ENCODE measurements at places on chromosomes 13 and 19.

DNA sequence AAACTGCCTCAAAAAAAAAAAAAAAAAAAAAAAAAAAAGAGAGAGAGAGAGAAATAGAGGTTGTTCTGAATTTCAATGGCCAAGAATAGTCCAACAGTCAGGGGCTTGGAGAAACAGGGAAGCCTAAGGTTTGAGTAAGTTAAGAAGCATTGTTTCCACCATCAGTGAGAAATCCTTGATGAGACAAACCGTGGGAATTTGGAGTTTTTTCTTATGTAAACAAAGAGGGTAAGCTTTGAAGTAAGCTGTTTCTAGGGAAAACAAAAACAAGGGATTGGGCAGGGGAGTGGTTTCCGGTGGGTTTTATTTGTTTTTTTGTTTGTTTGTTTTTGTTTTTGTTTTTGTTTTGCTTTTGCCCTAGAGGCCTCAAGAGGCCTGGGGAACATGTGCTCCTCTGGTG lies 11.2 kb upstream of the ERVV-1 start:
- DNase-seq: no peak

DNA sequence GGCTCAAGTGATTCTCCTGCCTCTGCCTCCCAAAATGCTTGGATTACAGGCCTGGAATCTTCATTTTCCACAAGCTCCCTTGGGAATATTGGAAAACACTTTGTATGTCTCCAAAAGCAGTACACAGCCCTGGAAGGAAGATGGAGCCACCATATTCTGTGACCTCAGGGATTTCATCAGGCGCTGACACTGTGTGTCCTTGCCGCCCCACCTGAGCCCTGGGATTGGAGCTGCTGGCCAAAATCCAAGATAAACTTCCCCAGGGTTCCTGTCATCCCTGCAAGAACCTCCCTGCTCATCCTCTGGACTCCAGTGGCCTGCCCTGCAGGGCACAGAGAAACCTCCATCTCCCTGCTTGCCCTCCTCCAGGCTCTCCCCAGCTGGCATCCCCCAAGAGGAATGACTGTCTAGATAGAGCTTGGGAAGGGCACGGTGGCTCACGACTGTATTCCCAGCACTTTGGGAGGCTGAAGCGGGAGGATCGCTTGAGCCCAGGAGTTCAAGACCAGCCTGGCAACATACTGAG lies 1.3 kb upstream of the GNG7 start:
- DNase-seq: no peak

- DNase-seq: no peak
Measured at GRCh38 chr19:44993526-44993925, 7.7 kb upstream of the RELB start.

GRCh38 chr13:113646921-113647340 lies 11.1 kb downstream of the ATP4B start:
- DNase-seq: no peak

DNA sequence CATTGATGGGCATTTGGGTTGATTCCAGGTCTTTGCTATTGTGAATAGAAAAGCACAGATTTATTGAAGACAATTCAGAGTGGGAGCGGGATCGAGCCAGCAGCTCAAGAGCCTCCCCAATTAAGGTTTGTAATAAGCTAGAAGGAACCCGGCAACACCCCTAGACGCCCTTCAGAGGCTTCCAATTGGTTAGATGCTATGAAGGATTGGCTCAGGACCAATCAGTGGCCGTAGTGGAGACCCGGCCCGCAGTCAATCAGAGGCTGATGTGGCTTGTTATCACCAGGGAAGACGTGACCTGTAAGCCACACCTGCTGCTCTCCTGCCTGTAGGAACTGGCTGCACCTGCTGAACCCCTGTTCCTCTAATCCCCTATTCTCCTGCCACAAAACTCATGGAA lies 14.6 kb downstream of the SIGLEC11 start:
- DNase-seq: no peak

GRCh38 chr13:29160862-29161261 lies 340.7 kb downstream of the MTUS2 start:
- no peak for DNase-seq

GRCh38 chr13:30866677-30867076 lies 39.4 kb upstream of the MEDAG start:
- DNase-seq: no peak

DNA sequence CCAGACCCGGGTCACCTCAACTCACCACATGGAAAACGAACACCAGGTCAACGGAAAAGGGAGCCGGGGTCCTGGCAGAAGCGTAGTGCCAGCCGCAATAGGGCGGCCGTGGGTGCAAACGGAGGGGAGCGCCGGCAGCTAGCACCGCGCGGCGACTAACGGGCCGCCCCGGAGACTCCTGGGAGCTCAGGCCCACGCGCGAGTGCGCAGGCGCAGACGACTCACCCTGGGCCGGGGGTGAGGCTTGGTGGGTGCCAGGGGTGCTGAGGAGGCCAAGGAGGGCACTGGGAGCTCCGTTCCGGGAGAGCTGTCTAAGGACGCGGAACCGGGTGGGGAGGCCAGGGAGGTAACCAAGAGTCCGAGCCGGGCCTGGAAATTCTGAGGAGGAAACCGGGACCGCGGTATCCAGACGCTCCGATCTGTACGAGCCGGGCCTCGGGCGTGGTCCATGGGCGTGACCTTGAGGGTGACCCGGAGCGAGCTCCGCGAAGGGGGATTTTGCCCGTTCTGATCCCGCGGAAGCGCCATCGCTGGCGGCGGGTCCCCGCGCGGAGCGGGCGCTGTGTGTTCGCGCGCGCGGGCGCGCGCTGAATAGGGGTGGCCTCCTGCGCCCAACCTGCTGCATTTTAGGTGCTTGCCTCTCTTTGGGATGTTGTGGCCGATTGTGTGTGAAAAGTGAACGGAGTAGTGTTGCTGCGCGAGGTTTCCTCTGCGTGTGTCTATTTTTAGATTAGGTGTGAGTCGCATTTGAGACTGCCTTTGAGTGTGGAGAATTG lies at the start of gene ZNF382:
ZNF382 (plus strand) TSS at position 213 of the 776 bp plus-strand sequence. CDS start 4,602 bp downstream, outside the sequence.
- peak; percentile 82 for DNase-seq

DNA sequence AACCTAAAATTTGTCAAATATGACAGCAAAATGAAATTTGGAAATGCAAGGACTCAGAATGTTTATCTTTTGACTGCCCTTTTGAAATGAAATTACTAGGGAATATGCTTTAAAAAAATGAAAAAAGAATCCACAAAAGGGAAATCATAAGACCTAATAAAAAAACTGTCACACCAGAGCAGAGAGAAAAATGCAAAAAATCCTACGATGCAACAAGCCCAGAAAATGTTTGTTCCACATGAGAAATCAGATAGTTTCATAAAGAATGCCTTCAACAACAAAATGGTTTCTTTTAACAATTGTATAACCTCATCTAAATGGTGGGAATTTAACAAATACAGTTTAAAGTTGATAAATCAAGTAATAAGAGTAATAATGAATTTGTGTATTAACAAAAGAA lies 8.0 kb downstream of the LPAR6 start:
- no peak for DNase-seq

Measured in central memory CD4-positive, alpha-beta T cell (primary cell).